Kidney (tissue), 22 donors: ENCODE measurements at places on chromosomes 3 and 15. TPM values are rescaled to one million over a fixed set of nuclear protein-coding genes. Genes with fewer than 3 reads are reported as not detected.
A peak's percentile ranks its signal among the peaks of the same experiment; 100 is the strongest.

DNA sequence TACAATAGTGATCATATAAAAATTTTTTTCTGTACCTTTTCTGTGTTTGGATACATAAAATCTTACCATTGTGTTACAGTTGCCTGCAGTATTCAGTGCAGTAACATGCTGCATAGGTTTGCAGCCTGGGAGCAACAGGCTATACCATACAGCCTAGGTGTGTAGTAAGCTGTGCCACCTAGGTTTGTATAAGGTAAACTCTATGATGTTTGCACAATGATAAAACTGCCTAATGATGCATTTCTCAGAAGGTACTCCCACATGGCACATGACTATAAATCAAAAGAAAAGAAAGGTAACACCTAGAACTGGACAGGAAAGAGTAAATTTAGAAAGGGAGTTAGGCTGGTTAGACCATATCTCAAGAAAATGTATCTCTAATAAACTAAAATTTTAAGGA is 293.5 kb downstream of the ULK4 start:
- no peak for DNase-seq

DNA sequence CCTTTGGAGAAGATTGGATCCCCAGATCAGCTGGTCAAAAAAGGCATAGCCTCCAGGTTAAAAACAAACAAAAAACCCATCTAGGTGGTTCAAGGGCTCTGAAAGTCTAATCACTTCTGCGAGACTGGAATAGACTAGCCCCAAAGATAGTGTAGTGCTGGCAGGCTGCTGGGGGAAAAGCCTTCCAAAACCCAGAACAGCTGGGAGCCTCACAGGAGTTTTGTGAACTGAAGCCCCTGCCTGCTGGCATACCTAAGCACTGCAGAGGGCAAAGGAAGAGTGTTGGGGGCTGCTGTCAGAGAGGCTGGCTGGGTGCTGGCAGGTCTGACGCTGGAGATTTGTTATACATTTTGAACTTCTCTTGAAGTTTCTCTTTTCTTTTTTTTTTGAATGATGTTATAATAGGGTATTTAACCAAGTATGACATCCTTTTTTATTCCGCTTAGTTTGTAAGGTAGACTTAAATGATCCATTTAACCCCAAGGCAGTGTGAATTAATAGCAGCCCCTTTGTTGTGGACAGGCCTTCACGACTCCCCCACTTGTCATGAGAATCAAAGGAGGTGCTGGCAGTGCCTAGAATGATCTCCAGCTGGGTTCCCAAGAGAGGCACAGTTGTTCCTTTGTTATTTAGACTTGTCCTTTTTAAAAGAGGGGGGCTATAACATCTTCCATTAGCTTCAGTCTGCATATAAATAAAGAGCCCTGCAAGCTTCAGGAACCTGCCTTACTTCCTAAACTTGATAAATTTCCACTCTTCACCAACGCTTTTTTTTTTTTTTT is 53.9 kb downstream of the CRTC3 start:
- no peak for DNase-seq

GRCh38 chr3:197302696-197303341 is 4.4 kb upstream of the DLG1 start:
- DNase-seq = no peak

GRCh38 chr3:125192190-125193035 is 20.1 kb downstream of the SLC12A8 start:
- DNase-seq = no peak

DNA sequence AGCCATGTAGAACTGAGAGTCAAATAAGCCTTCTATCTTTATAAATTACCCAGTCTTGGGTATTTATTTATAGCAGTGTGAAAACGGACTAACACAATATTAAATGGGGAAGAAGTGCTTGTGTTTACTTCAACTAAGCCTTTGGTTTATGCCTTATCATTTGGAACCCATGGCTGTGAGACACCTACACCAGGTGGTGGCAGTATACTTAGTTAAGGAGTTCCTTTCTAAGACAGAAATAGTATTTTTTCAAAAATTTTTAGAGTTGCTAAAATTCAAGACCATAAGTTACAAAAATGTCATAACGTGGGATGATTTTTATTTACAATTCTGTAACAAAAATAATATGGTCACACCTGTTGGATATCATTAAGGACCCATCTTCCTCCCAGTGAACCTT is 354.5 kb upstream of the SOX14 start:
- no peak for DNase-seq

DNA sequence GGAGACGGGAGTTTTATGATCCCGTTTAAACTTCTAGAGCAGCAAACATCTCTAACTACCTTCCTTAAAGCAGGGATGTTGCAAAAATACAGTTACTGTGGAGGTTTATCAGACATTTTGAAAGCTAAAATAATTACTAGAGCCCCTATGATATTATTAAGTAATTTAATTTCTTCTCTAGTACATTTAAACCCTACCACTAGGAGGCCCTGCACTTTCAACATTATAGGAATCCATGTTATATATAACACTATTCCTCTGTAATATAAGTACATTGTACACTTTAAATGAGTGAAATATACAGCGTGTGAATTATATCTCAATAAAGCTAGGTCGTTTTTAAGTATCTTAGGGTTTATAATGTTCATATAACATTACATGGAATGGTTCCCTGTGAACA is 11.5 kb downstream of the SETMAR start:
- DNase-seq = no peak

DNA sequence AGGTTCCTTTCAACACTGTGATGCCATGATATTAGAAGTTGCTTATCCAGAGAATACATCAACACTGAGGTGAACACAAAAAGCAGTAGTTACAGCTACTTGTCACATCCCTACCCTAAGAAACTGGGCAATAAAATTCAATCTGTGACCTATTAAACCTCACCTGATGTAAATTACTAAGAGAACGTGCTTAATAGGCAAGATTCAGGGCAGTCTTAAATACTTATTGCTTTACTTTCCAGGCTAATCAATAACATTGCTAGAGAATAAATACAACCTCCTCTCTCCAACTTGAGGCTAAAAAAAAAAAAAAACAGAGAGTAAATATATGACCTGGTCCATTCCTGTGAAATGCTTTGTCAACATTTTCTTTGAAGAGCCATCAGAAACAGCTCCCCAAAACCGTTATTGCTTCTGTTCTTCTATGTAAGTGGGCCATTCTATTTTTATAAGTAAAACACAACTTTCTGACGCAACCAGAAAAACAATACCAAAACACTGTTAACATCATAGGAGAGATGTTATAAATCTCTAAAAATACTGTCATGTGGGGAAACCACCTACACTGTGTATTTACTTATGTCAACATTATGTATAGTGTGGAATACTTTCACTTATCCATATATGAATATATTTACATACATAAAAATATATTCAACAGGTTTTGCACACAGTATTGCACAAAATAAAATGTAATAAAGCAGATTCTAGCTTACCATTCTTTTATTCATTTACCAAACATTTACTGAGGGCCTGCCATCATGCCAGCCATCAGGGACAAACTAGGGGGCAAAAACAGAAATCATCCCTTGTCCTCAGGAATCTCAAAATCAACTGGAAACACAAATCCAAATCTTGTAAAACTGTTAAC is 2.7 kb downstream of the NKIRAS1 start:
- DNase-seq = no peak

- DNase-seq = no peak
Observed at GRCh38 chr3:15154326-15154725, 51.7 kb upstream of the CAPN7 start.

- DNase-seq = no peak
Observed at GRCh38 chr3:7144697-7145308, 283.9 kb downstream of the GRM7 start.

DNA sequence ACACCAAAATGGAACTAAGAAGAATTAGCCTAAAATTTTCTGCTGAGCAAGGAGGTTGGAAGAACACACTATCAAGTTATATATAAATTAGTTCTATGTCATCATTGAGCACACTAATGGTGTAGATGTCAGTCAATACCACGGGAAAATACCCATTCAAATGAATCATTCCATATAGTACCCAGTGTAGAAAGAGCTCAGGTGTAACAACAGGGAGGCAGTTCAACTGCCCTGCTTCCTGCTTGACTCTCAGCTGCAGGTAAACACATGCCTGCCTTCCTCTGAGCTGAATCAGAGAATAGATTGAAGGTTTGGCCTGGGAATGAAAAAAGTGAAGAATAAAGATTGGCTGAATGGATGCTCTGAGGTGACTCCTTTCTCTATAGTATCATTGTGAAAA is 1088.0 kb downstream of the AGBL1 start:
- DNase-seq = no peak

DNA sequence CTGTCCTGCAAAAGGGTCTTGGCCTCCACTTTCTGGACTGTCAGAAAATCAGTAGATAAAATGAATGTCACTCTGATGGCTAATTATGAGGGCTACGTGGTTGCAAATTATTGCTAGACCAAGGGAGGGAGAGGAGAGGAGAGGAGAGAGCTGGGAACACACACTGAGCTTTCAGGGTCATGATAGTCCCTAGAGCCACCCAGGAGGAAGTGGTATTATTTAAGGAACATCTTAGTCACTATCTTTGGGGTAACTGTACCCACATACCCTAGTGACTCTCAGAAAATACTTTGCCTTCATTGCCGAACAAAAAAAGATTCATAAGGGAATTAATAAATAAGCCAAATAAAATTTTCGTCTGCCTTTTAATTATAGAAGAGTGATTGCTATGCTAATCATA is 642.3 kb upstream of the CFAP20DC start:
- DNase-seq = no peak

GRCh38 chr3:143283432-143284128 is 164.0 kb downstream of the CHST2 start:
- no peak for DNase-seq

- no peak for DNase-seq
Observed at GRCh38 chr3:118485693-118486092, 549.0 kb downstream of the IGSF11 start.

- DNase-seq = no peak
Observed at GRCh38 chr3:146471012-146471411, 1.7 kb upstream of the PLSCR2 start.

DNA sequence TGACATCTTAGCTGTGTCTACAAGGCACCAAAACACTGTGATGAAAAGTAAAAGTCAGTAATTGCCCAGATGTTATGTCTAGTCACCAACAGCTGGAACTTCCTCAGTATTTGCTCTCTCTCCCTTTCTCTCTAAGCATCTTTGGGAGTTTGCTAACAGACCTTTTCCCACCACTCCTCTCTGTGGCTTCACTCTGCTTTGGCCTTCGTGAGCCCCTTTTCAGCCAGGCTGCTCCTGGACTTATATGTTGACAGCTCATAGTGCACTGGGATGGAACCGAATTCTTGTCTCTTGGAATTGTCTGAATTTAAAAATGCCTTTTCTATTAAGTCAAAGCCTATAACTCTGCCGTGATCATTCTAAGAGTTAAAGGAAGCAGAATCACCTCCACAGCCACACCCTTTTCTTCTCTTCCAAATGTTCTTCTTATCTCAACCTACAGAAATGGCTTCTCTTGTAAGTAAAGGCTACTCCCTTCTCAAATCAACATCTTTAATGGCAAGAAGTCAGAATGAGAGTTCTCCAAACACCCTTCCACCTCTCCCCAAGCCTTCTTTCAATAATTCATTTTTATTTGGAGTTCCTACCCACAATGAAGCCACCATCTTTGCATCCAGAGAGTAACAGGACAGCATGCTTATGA is 17.2 kb upstream of the FOXP1 start:
- DNase-seq = no peak

DNA sequence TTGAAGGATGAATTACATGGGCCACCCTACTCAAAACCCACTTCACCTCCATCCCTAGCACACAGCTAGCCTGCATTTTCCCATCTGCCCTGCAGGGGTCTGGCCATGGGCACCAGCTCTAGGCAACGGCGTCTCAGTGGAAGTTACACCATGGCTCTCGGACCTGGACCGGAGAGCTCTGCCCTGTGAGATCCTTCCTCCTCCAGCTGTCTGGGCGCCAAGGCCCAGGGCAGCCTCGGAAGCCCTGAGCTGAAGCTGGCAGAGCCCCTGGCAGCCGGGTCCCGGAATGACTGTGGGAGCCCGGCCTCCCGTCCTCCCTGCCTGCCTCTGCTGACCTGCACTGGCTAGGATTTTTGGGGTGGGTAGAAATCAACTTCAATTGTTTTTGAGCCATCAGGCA is 98.9 kb downstream of the CHSY1 start:
- DNase-seq = no peak

DNA sequence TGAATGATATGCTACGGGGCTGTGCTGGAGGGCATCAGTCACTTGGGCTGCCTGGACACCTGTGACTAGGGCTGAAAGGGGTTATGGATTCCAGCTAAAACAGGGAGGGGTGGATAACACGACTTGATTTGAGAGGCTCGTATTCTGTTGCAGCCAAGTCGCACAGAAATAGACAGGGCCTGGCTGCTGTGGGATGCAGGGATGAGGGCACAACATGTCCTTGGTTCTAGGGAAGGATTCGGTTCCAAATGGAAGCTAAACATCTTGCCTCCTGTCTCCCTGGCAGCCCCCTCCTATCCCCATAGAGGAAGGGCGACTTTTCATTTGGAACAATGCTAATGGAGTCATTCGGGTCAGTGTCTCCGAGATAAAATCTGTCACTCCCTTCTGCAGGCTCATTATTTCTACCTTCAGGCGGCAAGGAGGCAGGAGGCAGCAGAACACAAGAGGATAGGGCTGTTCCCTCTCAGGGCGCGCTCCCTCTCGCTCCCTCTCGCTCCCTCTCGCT is 433.8 kb upstream of the RBMS3 start:
- peak; percentile 11 for DNase-seq

- no peak for DNase-seq
Observed at GRCh38 chr3:84727616-84728015, 231.2 kb upstream of the CADM2 start.

Gene GRAMD2A
- 2.7 TPM for polyA plus RNA-seq

Gene SLC51B
- 40.9 TPM for polyA plus RNA-seq

Gene SGO1
- 0.37 TPM for polyA plus RNA-seq

Gene RFT1
- polyA plus RNA-seq = 14.7 TPM

Gene BSN
- polyA plus RNA-seq = 0.11 TPM
